Umbilical cord (tissue), 2 donors: ENCODE measurements at places on chromosomes 6 and 20. TPM values are rescaled to one million over a fixed set of nuclear protein-coding genes. Genes with fewer than 3 reads are reported as not detected.

GRCh38 chr6:120348926-120349325, 985.4 kb downstream of the TBC1D32 start:
- DNase-seq, result no peak

- DNase-seq, result no peak
Observed at GRCh38 chr6:131784561-131784960, 23.3 kb upstream of the ENPP1 start.

GRCh38 chr6:27642744-27643456, 170.0 kb upstream of the ZNF184 start:
- no peak for DNase-seq

GRCh38 chr6:168870982-168871381, 382.7 kb downstream of the THBS2 start:
- DNase-seq, result no peak

GRCh38 chr6:15380351-15380750, 134.5 kb downstream of the JARID2 start:
- DNase-seq, result no peak

- no peak for DNase-seq
Observed at GRCh38 chr20:24953621-24954133, 4.6 kb downstream of the CST7 start.

DNA sequence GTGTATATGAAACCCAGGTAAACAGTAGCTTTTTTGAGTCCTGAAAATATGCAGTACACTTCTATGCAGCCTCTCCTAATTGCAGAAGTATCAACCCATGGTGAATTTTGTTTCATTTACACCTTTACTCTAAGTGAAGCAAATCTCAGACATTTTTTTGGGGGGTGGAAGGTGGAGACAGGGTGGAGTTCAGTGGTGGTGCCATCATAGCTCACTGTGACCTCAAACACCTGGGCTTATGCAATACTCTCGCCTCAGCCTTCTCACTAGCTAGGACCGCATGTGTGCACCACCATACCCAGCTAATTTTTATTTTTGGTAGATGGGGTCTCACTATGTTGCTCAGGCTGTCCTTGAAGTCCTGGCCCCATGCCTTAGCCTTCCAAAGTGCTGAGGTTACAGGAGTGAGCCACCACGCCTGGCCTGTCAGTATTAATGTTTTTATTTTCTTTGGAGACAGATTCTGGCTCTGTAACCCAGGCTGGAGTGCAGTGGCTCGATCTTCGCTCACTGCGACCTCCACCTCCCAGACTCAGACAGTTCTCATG, 80.3 kb downstream of the JARID2 start:
- DNase-seq, result no peak

DNA sequence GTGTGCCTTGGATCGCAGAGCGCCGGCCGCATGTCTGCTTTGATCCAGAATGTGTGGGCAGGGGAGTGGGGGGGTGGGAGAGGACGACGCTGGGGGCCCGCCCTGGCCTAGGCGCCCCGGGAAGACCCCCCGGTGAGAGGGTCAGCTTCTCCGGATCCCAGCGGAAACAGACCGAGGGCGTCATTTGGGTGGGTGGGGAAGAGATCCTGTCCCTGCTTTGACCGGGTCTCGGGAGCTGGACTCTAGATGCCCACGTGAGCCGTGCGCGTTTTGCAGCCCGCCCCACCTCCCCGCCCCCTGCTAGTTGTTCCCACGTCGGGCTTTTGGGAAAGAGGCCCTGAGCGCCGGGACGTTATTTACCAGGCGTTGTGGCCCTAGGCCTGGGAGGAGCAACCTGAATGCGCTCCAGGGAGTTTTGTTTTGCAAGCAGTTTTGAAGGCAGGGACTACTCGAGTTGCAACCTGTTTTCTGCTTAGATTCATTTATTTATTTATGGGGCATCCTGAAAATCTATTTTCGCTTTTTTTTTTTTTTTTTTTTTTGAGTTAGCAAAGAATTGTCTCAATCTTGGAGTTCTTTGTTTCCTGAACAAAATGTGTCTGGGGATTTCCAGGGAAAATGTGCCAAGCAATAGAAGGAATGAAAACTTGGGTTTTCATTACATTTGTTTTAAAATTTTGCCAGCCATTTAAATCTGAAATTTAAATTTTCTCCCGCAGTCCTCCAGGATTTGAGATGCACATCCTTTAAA, 1.6 kb downstream of the DSP start:
- DNase-seq, result peak; percentile 55

- DNase-seq, result no peak
Observed at GRCh38 chr6:116450769-116451740, 10.1 kb upstream of the CALHM6 start.

DNA sequence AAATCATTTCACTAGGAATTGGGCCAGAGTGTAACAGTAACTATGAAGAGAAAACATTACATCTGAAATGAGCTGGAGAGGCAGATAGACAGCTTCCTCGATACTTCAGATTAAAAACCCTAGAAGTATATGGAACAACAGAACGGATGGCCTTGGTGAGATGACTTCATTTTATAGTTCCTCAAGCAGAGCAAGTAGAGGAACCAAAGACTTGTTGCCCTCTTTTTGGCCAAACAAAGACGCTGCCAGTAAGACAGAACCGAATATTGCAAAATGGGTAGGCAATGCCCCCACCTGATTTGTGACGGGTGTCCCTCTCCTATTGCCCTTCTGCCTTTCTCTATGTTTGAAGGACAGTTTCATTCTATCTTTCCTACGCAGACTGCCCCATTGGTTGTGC, 53.5 kb downstream of the AGPAT4 start:
- DNase-seq, result no peak

GRCh38 chr20:19907326-19908056, 109.7 kb upstream of the NAA20 start:
- DNase-seq, result no peak

GRCh38 chr6:89959883-89960282, 65.6 kb downstream of the GJA10 start:
- no peak for DNase-seq

DNA sequence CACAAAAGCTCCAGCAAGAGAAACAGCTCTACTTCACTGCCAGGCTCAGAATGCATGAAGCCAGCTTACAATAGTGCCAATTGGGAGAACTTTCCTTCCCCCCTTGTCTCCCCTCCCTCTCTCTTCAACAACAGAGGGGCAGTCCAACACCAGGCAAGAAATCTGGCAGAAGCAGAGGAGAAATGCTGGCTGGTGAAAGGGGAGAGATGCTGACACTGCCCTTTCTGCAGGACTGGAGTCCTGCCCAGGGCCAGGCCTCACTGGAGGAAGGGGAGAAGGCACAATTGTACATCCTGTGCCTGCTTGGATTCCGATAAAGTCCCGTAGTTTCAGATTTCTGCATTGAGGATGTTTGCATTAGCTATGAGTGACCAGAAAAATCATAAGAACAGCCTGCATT, 148.6 kb downstream of the LRRC1 start:
- DNase-seq, result peak; percentile 61

GRCh38 chr6:89612121-89612520, 26.4 kb downstream of the LYRM2 start:
- DNase-seq, result no peak

DNA sequence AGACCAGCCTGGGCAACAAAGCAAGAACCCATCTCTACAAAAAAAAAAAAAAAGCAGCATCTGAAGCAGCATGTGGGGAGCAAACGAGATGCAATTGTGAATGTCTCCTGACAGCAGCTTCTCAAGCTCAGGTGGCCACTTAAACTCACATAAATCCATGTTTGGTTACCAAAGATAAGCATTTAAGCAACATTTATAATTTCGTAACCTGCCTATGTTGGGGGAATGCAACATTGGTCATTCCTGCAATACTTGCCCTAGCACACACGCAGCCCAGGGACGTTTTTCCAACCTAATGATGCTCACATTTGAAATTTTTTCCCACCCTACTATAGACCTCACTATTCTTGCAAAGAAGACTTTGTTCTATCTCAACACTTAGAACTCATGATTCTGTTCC, 113.3 kb downstream of the ZFP64 start:
- DNase-seq, result no peak

DNA sequence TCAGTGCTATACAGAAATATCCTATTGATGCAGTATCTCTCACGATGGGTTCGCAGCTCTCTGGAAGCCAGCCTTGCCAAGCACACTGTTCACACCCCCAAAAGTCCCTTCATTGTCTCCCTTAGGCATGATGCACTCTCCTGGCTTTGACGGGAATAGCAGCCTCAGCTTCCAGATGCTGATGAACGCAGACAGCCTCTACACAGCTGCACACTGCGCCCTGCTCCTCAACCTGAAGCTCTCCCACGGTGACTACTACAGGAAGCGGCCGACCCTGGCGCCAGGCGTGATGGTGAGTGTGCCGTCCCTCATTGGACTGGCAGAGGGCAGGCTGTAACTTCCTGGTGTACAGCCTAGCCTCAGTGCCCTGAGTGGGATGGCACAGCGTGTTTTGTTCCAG, 60.0 kb upstream of the PBOV1 start:
- DNase-seq, result peak; percentile 71

DNA sequence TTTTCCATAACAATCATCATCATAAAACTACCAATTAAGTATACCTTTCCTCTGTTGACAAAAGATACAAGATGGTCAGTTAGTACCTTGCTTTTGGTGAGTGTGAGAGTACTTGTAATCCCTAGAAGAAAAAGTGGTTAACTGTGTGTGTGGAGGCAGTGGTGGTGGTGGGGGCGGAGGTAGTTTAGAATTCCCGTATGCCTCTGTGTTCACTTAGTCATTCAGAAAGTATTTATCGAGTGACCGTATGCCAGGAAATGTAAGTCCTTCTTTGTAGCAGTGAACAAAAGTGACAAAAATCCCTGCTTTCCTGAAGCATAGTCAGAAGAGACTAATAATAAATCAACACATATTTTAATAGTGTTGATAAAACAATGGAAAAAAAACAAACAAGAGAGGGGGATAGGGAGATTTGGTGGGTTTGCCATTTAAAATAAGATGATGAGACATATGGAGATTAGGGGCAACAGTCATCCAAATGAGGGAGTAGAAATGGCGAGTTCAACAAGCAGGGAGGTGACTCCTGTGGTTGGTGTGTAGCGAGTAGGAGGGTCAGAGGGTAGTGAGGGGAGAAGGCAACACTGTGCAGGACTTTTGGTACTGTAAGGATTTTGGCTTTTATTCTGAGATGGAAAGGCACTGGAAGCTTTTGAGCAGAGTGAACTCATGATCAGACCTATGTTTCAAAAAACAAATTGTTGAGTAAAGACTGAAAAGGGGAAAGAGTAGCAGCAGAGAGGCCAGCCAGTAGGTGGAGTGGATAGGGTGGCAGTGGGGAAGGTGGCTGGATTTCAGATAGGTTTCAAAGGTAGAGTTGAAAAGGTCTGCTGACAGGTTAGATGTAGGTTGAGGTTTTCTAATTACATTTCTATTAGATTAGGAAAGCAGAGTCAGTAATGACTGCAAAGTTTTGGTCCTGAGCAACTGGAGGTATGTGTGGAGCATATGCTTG, 40.3 kb upstream of the SIM1 start:
- peak; percentile 19 for DNase-seq

DNA sequence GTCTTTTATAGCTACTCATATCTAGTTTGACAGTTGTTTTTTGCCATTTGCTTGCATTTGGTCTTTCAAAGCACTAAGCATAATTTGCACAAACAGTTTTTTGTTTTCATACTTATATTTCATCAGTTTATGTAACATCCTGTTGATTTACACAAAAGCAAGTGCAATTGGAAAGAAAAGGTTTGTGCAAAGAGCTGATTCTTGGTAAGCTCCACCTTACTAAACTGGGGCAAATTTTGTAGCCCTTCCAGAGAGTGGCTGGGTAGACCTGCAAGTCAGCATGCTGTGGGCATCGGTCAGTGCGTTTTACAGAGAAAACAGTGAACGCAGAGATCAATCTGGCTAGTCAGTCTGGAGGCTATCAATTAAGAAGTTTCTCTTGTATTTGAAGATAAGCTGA, 34.5 kb downstream of the TXLNB start:
- no peak for DNase-seq

- DNase-seq, result no peak
Observed at GRCh38 chr6:81999270-81999669, 246.8 kb upstream of the TENT5A start.

DNA sequence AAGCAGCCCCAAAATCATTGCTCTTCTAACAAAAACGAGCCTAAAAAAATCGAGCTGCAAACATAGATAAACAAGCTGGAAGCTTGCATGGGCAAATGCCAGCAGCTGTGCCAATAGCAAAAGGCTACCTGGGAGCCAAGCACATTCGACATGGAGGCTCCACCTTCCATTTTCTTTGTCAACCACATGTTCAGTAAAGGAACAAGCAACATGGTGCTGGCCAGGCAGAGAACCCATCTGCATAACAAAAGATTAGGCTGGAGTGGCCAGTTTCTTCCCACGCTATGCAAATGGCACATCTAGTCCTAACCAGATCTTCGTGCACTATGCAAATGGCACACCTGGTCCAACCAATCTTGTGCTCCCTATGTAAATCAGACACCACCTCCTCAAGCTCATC, 110.5 kb downstream of the KIF16B start:
- DNase-seq, result no peak

- DNase-seq, result no peak
Observed at GRCh38 chr20:15378151-15378550, 1040.7 kb upstream of the FLRT3 start.

DNA sequence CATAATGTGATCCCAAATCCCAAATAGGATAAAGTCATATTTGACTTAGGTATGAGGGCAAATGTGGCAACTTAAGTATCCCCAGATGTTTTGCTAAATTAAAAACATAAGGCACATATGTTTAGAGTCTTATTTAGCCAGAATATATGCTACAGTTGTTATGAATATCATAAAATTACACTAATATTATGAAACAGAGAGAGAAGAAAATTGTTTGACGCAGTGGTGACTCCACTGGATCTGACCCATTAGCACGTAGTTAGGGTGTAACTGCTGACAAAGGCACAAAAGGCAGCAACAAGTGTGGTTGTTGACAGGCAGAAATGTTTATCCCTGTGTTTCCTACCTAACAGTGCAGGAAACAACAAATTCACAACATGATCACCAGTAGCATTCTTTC, 152.4 kb upstream of the THBS2 start:
- no peak for DNase-seq

DNA sequence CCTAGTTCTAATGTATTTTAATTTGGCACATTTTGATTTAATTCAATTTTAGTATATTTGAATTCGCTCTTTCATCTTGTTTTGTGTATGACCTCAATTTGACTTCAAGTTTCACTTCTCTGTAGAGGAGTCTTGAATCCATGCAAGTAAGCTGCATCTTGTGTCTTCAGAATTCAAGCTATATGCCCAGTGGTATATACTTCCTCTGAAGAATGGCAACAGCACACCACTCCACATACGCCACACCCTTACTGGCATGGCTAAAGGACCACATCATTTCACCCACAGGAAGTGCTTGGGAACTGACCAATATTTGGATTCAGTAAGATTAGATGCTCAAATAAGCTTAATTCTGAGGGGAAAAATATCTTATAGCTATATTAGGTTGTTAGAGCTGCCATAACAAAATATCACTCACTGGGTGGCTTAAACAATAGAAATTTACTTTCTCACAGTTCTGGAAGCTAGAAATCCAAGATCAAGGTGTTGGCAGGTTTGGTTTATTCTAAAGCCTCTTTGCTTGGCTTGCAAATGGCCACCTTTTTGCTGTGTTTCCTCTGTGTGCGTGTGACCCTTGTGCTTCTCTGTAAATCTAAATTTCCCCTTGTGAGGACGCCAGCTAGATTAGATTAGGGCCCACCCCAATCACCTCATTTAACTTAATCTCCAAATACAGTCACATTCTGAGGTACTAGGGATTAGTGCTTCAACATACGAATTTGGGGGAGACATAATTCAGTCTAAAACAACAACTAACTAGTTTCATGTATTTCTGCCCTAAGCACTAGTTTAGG, 2.8 kb upstream of the ASF1A start:
- no peak for DNase-seq

KCNK15 gene
- total RNA-seq, result 0.96 TPM

EDN1 gene
- total RNA-seq, result 39.5 TPM

OTOR gene
- 1.7 TPM for total RNA-seq

HLA-G gene
- not detected for total RNA-seq

CDC25B gene
- 6.7 TPM for total RNA-seq

L3MBTL1 gene
- total RNA-seq, result 11.3 TPM

RBL1 gene
- total RNA-seq, result 12.3 TPM

BPIFB2 gene
- total RNA-seq, result not detected
